ENCODE measurements at places on chromosomes 1 and 21.
A peak's percentile ranks its signal among the peaks of the same experiment; 100 is the strongest.

DNA sequence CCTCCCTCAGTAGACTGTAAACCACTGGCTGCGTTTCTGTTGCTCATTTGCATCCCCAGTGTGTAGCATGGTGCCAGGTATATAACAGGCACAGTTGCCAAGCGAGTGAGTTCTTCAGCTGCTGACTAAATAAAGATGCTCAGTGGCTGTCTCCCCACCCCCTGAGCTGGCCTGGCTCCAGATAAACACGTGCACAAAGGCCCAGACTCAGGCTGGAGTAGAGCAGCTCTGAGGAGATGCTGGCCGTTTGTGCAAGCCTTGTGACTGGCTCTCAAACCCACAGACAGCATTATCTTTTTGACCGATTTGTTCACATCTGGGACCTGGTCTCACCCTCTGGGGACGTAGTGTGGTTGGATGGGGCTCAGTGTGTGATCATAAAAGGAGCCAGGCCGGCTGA, 7.1 kb downstream of the CHRNB2 start:
- DNase-seq: peak; percentile 44
- H3K27ac ChIP-seq: no peak overlapping the region
- peaks cover 16% of the 10 kb centered on the region for H3K27me3 ChIP-seq

- DNase-seq: no peak
- H3K27me3 ChIP-seq: no peaks in the 10 kb centered on the region
- H3K4me3 ChIP-seq: no peak overlapping the region
- no peaks in the 10 kb centered on the region for H3K4me1 ChIP-seq
- no peak overlapping the region for H3K27ac ChIP-seq
Measured at GRCh38 chr1:233655301-233655740, 41.4 kb downstream of the KCNK1 start.

DNA sequence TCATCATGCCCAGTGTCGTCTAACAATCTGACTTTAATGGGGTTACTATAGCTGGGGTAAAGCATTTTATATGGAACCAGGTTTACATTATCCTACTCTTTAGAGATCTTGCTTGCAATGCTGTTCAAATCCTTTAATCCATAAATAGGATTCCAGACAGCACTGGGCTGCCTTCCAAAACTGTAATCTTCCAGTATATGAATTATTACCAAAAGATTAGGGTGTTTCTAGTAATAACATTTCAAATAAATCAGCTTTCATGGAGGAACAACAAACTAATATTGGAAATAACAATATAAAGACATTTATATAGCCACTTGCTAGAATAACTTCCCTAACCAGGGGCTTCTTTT, 88.6 kb upstream of the PLXNA2 start:
- no peaks in the 10 kb centered on the region for H3K36me3 ChIP-seq
- H3K27me3 ChIP-seq: peaks cover 4% of the 10 kb centered on the region
- H3K27ac ChIP-seq: no peak overlapping the region
- H3K4me3 ChIP-seq: no peak overlapping the region

DNA sequence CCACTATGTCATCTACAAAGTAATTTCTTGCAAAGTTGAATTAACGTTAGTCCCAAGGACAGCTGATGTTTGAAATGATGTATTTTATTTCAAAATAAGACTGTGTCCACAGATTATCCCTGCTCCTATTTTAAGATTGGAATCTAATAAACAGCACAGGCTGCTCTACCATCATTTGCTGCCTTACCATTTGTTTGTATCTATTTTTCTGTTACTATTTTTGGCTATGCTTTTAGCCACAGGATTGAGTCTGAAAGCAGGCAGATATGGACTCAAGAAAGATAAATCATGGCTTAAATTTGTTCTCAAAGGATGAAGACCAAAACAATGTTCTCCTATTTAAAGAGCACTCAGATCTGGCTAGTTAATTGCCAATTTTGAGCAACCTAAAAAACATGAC, 105.3 kb downstream of the RGS2 start:
- H3K27me3 ChIP-seq: no peaks in the 10 kb centered on the region
- H3K27ac ChIP-seq: no peak overlapping the region
- no peaks in the 10 kb centered on the region for H3K4me1 ChIP-seq
- no peak overlapping the region for H3K4me3 ChIP-seq
- DNase-seq: peak; percentile 27
- no peaks in the 10 kb centered on the region for H3K36me3 ChIP-seq

- H3K4me1 ChIP-seq: no peaks in the 10 kb centered on the region
- no peak overlapping the region for H3K27ac ChIP-seq
- H3K36me3 ChIP-seq: no peaks in the 10 kb centered on the region
- no peaks in the 10 kb centered on the region for H3K27me3 ChIP-seq
- H3K4me3 ChIP-seq: no peak overlapping the region
Measured at GRCh38 chr1:161074676-161075368, 5.1 kb upstream of the ARHGAP30 start.

DNA sequence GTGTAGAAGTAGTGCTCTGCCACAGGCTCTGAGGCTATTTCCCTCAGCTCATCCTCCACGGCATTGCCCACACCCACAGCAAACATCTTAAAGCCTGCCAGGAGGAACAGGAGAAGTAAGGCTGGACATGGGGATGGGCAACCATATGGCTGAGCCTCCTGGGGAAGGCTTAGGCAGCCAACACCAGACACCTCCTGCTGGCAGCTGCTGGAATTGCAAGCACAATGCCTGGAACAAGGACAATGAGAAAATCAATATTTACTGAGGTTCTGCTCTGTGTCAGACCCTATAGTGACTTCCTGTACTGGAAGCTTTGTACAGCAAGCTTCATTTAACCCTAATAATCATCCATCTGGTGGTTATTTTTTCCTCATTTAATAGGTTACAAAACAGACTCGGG, 8.2 kb downstream of the MATN1 start:
- H3K36me3 ChIP-seq: no peaks in the 10 kb centered on the region
- H3K4me3 ChIP-seq: no peak overlapping the region
- no peaks in the 10 kb centered on the region for H3K27me3 ChIP-seq
- H3K4me1 ChIP-seq: peaks cover 10% of the 10 kb centered on the region

DNA sequence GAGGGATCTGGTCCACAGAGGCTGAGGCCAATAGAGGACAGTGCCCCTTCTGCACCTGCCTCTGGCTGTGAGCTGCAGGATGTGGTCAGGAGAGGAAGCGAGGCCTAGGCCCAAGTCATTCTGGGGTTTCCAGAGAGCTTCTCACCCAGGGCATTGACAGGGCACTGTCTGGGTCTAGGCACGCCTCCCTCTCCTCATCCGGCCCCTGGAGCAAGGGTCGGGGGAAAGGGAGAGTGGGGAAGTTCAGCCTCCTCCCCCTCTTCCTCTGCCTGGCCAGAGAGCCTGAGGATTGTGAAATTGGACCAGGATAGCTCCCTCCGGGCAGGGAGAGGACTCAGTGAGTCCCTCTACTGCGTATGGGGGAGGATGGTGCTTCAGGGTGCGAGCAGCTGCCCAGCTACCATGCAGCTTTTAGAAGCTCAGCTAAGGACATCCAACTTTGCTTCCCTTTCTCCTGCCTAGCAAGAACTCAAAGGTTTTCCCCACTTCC, 6.3 kb upstream of the INAVA start:
- no peak overlapping the region for H3K4me3 ChIP-seq
- H3K36me3 ChIP-seq: no peaks in the 10 kb centered on the region
- no peak overlapping the region for H3K27ac ChIP-seq
- peaks cover 27% of the 10 kb centered on the region for H3K4me1 ChIP-seq

- no peak for DNase-seq
- no peak overlapping the region for H3K27ac ChIP-seq
- peaks cover 4% of the 10 kb centered on the region for H3K4me1 ChIP-seq
- H3K27me3 ChIP-seq: peaks cover 30% of the 10 kb centered on the region
- no peak overlapping the region for H3K4me3 ChIP-seq
Measured at GRCh38 chr1:160981584-160982411, 27.2 kb upstream of the ITLN2 start.

DNA sequence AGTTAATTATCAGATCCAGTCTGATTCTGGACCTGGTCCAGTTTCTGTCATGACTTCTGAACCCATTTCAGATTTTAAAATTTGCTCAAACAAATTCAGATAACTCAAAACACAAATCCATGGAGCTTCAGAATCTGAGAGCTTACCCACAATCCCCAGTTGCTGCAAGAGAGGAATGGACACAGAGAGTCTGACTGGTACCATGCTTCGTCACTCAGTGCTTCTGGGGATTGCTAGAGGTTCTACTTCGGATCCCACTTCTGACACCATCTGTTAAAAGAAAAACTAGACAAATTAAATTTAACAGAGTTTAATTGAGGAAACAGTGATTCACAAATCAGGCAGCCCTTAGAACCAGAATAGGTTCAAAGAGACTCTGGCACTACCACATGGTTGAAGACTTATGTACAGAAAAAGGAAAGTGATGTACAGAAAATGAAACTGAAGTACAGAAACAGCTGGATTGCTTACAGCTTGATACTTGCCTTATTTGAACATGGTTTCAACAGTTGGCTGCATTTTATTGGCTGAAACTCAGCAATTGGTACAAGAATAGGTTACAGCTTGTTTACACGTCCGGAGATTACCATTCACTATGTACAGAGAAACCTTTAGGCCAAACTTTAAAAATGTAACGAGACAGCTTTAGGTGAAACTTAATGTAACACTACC, 60.7 kb upstream of the TEKT2 start:
- H3K27me3 ChIP-seq: no peaks in the 10 kb centered on the region
- no peaks in the 10 kb centered on the region for H3K4me1 ChIP-seq
- no peak overlapping the region for H3K4me3 ChIP-seq
- peaks cover 5% of the 10 kb centered on the region for H3K36me3 ChIP-seq
- no peak for DNase-seq
- no peak overlapping the region for H3K27ac ChIP-seq

GRCh38 chr1:55571767-55572166, 356.6 kb upstream of the USP24 start:
- no peaks in the 10 kb centered on the region for H3K27me3 ChIP-seq
- H3K27ac ChIP-seq: no peak overlapping the region
- H3K4me1 ChIP-seq: peaks cover 2% of the 10 kb centered on the region
- H3K4me3 ChIP-seq: no peak overlapping the region
- no peaks in the 10 kb centered on the region for H3K36me3 ChIP-seq
- no peak for DNase-seq

DNA sequence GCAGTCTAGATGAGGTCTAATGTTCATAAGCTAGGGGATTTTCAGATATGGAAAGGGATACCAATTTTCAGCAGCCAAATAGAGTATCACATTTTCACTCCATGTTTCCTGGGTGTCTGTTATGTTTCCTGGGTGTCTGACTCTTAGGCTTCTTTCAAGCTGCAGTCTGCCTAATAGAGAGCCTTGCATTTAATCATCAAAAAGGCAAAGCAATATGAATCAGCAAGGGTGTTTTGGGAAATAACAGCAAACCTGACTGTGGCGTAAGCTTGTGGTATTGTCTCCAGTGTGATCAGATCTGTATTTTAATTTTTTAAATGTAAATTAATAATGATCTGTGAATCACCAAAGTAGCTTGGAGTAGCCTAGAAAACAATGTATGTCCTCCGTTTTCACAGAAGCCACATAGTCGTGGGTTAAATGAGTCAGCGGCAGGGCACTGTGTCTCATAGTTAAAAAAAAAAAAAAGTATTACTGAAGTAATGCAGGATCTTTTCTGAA, 10.4 kb downstream of the LGALS8 start:
- H3K27me3 ChIP-seq: no peaks in the 10 kb centered on the region
- H3K4me1 ChIP-seq: peaks cover 8% of the 10 kb centered on the region
- no peak overlapping the region for H3K27ac ChIP-seq

Measured in mesenchymal stem cell (in vitro differentiated cells and primary cell).